Jurkat, Clone E6-1 (cell line): ENCODE measurements at places on chromosomes 5 and 9.

DNA sequence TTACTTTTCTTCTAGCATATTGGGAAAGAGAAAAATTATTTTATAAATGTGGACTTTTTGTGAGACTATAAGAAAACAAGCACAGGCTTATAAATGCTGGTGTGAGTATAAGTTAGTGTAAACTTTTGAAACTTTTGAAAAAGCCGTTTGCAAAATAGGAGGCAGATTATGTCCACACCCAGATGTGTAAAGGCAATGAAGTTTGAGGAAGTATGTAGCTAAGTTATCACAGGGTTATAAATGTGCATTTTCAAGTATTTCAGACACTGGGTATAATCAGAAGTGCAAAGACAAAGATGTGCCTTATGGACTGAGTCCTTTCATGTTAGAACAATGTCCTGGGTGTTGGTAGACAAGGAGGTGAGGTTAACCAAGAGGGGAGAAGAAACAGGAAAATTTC, 85.5 kb downstream of the ANXA1 start:
- DNase-seq: no peak

DNA sequence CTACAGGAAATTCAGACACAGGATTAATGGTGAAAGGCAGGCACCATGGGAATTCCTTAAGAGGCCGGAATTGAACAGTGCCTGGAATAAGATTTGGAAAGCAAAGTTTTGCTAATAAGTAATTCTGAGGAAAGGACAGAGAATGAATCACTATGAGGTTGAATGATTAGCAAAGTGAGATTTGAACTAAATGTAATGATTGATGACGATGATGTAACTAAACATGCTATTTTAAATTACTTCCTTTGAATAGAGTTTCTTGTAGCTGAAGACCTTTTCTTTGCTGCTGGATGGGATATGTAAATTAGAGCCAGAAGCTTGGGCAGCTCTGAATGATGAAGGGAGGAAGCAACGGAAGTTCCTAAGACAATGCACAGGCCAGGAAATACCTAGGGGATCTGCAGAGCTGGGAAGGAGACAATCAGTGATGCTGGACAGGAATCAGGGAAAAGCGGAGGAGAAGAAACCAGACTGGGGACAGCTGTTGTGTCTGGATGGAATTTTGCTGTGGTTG, 482.0 kb downstream of the PSAT1 start:
- no peak for DNase-seq

- DNase-seq: no peak
Observed at GRCh38 chr5:166772770-166773169, 1518.7 kb upstream of the WWC1 start.

- no peak for DNase-seq
Observed at GRCh38 chr5:137481596-137481995, 17.5 kb downstream of the SPOCK1 start.

GRCh38 chr9:87725900-87726709, at the start of gene CTSL:
Gene CTSL (plus strand): TSS chr9:87726119. CDS start chr9:87727604, 1,485 bp downstream.
- DNase-seq: no peak

DNA sequence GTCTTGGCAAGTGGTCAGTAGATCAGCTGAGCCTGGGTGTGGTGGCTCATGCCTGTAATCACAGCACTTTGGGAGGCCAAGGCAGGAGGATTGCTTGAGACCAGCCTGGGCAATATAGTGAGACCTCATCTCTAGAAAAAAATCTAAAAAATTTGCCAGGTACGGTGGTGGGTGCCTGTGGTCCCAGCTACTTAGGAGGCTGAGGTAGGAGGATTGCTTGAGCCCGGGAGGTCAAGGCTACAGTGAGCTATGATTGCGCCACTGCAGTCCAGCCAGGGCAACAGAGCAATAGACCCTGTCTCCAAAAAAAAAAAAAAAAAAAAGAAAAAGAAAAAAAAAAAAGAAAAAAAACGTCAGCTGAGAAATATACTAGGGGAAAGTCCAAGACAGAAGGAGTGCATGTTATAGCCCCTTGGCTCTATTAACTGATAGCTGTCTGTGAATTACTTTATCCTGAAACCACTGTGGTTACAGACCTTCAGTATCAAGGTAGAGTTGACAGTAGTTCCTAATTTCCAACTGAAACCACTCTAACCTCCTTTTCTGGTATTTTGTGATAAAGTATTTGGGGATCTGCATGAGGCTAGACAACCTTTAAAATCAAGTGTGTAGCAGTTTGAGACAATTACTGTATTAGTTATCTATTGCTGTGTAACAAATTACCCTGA, 2.3 kb upstream of the INIP start:
- no peak for DNase-seq

- peak; percentile 56 for DNase-seq
Observed at GRCh38 chr5:95846554-95847260, 24.2 kb upstream of the GLRX start.

DNA sequence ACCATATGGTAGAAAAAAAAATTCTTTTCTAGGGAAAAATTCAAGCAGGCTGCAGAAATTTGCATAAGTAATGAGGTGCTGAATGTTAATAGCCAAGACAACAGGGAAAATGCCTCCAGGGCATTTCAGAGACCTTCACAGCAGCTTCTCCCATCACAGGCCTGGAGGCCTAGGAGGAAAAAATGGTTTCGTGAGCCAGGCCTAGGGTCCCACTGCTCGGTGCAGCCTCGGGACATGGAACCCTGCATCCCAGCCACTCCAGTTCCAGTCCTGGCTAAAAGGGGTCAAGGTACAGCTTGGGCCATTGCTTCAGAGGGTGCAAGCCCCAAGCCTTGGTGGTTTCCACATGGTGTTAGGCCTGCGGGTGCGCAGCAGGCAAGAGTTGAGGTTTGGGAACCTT, 436.0 kb upstream of the SMC2 start:
- DNase-seq: no peak

DNA sequence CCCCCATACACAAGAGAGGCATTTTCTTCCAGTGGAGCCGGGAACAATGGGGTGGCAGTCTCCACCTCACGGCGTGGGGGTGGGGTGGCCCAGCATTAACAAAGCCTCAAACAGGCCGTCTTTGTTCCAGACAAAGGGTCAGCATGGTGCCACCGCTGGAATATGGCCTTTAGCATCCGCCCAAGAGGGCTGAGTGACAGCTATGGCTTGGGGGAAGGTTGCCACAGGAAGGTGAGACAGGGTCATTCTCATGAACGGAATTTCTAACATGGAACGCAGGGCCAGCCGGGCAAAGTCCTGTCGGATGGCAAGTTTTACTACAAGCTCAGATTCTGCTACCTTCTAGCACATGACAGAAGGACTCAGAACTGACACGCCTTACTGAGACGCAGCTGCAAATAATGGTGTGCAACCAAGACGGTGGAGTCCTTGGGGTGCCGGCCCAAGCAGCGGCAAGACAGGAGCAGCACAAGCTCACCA, 64.0 kb downstream of the OTULIN start:
- DNase-seq: no peak

GRCh38 chr5:911601-912000, 18.9 kb downstream of the TRIP13 start:
- DNase-seq: no peak
